ENCODE measurements at places on chromosomes 11 and 22. TPM values are rescaled to one million over a fixed set of nuclear protein-coding genes. Genes with fewer than 3 reads are reported as not detected.

CATSPER1 gene
- not detected for total RNA-seq

TMPRSS4 gene
- total RNA-seq: not detected

PNPLA5 gene
- total RNA-seq: not detected

ST14 gene
- 0.17 TPM for total RNA-seq

NFRKB gene
- 17.8 TPM for total RNA-seq

IGLL1 gene
- total RNA-seq: not detected

ARRB1 gene
- total RNA-seq: 5.2 TPM

XBP1 gene
- 162 TPM for total RNA-seq

KRTAP5-9 gene
- not detected for total RNA-seq

PRG2 gene
- not detected for total RNA-seq

PRRG4 gene
- total RNA-seq: not detected
